Right renal pelvis (tissue), 4 donors: ENCODE measurements at places on chromosomes 13 and 19.
A peak's percentile ranks its signal among the peaks of the same experiment; 100 is the strongest.

DNA sequence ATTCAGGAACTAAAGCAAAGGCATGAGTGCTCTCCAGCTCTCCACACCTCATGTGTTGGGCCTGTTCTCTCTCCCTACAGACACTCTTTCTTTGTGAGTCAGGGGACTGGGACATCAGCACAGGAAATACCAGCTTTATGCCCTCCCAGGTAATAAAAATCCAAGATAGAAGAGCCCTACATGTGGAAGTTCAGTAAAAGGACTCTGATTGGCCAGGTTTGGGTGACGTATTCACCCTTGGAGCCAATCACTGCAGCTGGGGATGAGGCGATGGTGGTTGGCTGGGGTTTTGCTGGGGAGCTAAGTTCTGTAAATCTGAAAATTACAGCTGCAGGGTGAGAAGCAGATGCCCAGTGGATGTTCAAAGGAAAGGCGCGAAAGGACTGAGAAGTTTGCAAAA is 32.5 kb downstream of the CCDC70 start:
- no peak for DNase-seq

DNA sequence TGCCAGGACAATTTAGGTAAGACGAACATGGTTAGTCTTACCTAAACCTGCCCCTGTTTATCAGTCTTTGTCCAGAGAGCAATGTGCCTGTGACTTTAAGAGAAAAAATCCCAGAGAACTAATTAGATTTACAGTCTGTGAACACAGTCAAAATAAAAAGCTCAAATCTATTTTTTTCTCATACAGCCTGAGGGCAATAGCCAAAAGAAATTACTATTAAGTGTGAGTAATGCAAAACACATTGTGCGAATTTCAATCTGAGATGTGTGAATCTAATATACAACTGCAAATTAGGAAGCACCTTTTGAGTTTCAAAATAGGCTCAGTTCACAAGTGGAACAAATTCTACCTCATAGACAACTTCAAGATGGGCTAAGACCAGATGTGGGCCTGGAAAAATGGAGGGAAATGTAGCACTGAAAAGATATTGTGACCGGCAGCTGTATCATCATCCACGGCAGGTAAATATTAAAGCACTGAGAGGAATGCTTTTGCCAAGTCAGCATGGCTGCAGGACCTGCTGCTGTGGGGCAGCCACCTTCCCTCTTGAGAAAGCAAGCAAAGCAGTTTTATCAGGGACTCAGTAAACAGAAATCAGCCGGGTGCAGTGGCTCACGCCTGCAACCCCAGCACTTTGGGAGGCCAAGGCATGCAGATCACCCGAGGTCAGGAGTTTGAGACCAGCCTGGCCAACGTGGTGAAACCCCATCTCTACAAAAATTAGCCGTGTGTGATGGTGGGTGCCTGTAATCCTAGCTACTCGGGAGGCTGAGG is 114.8 kb downstream of the KATNAL1 start:
- DNase-seq = no peak

GRCh38 chr13:80157261-80157932 is 183.5 kb downstream of the SPRY2 start:
- DNase-seq = no peak

DNA sequence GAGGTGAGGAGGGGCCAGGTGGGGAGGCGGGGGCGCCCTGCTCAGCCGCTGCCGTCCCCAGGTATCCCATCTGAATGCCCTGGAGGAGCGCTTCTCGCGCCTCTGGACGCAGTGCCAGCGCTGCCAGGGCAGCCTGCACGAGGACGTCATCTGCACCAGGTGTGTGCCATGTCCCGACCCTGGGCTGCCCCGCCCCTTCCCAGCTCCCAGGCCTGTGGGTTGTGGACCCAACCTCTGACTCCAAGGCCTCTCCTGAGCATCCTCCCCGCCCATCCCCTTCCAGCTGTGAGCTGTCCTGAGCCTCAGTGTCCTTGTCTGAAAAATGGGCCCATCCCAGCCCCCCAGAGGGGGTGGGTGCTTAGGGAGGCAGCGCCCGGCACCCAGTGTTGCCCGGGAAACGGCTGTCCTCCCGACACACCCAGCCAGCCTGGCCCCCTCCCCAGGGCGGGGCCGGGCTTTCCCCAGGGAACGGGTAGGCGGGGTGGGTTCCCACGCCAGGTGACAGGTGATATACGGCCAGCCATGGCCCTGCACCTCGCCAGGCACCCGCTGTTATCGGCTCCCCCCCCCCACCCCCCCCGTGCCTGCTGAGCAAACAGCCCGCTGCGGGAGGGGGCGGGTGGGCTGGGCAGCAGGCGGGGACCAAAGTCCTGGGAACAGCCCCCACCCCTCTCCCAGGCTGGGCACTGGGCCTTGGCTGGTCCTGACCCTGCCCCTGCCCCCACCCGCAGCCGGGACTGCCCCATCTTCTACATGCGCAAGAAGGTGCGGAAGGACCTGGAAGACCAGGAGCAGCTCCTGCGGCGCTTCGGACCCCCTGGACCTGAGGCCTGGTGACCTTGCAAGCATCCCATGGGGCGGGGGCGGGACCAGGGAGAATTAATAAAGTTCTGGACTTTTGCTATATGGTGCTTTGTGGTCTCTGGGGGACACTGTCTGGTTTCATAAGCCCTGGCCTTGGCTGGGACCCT is 1.3 kb upstream of the SPIB start:
- DNase-seq = no peak

DNA sequence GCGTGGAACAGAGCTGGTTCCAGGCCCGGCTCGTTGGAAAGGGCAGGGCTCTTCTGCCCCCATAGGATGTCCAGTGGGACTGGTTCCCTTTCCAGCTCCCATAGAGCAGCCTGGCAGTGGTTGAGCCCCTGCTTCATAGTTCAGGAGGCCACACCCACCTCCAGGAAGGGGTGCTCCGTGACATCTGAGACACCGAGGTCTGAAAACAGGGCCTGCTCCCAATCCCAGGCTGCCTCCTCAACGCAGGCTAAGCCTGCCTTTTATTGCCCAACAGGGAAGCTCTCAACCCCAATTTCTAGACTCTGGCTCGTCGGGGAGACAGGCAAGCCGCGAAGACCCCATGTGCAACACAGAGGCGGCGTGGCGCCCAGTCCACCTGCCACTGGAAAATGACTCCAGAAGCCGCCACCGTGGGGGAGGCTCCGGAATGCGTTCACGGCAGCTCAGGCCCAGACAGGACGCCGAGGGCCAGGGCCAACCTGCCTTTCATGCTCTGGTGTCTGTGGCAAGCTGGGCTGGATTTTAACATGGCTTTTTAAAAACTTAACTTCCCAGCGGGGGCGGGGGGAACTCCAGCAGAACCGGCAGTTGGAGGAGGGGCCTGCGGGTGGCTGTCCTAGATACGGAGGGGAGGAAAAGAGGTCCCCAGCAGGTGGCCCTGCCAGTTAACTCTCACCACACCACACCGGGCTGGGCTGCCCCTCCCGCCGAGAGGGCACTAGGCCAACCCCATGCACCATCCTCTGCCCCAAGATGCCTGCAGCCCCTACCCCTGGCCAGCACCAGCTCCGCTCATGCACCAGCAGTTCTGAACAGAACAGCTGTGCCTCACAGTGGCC is 17.9 kb upstream of the TINCR start:
- DNase-seq = peak; percentile 44

DNA sequence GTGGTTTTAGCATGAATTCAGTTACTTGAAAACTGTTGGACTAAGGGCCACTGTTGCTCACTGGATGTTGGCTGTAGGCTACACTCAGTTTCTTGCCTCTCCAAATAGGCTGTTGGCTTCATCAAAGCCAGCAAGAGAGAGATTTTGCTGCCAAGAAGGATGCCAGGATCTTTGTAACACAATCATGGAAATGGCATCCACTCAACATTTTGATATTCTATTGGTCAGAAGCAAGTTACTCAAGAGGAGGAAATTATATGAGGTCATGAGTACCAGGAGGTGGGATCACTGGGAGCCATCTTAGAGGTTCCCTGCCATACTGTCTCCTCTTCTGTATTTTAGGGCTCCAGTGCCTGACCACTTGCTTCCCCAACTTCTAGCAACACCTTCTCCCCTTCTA is 30.6 kb downstream of the SYDE1 start:
- DNase-seq = no peak

GRCh38 chr13:85486663-85487062 is 312.6 kb downstream of the SLITRK6 start:
- DNase-seq = no peak

DNA sequence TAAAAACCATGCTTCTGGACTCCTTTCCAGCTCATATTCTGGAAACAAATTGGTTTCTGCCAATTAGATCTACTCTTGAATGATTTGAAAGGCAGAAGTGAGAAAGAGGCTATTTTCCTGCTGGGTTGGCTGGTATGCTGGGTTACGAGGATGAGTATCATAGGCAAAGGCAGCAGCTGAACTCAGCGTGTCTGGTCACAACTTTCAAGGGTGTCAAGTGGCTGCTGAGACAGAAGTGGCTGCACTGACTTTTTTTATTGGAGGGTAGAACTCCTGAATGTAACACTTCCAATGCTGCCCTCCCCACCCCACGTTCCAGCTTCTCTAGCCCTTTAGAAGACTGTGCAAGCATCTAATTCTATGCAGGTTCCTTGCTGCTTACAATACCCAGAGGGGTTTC is 8.3 kb upstream of the DZIP1 start:
- no peak for DNase-seq

GRCh38 chr19:58351990-58352755 is 1.1 kb downstream of the A1BG start:
- no peak for DNase-seq

GRCh38 chr19:18440936-18441803 is 3.2 kb upstream of the ISYNA1 start:
- no peak for DNase-seq

- DNase-seq = no peak
Observed at GRCh38 chr13:28609926-28610325, 49.0 kb upstream of the POMP start.

GRCh38 chr13:112873851-112874750 is 94.9 kb upstream of the MCF2L start:
- DNase-seq = peak; percentile 59

- DNase-seq = peak; percentile 41
Observed at GRCh38 chr13:107650081-107650701, 565.1 kb downstream of the LIG4 start.

DNA sequence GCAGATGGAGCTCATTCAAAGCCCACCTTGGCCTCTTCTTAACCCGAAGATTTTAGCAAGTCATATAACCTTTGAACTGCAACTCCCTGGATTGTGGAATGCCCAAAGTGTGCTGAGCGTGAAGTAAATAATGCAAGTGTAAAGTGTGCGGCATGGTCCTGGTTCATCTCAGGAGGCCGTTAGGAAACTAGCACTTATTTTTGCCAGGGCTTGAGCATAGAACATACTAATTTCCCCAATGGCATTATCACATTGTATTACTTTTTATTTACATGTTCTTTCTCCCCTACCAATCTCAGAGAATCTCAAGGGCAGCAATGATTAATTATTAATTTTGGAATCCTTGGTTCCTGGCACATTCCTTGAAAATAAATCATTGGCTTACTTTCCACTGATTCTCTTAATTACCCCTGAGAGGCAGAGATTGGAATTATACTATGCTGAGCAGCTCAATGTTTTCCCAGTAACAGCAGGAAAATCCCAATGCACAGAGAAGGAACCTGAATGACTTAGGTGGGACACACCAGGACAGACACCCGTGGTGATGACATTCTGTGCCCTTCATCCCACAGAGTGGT is 128.8 kb upstream of the GJB6 start:
- DNase-seq = no peak

DNA sequence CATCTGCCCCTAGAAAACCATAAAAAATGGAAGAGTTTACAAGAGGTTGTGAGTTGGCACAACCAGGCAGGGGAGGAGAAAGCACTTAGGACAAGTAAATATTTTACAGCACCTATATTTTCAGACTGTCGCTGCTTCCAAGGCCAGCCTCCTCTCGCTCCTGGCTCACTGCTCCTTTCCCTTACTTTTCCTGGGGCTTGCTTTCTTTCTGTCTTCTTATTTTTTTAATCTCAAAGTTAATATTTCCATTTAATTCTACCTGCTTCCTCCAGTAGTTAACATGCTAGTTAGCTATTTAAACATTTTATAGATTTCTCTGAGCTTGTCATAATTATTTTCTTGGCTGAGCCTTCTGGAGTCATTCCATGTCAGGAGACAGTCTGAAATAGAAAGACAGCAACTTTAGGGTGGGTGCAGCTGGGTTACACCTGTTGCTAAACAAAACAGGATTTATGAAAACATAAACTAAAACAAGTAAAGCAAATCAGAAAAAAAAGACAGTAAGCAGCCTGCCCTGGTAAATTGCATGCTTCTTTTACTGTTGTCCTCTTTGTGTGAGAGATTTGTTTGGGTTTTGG is 330.1 kb downstream of the DLEU7 start:
- DNase-seq = no peak
